ENCODE measurements at places on chromosomes 7 and 10.

GRCh38 chr10:119642556-119643111 lies 8.5 kb upstream of the BAG3 start:
- DNase-seq = no peak

- DNase-seq = no peak
Measured at GRCh38 chr10:571688-572451, 117.6 kb downstream of the DIP2C start.

GRCh38 chr7:76057813-76058145 lies 9.9 kb downstream of the MDH2 start:
- DNase-seq = no peak

DNA sequence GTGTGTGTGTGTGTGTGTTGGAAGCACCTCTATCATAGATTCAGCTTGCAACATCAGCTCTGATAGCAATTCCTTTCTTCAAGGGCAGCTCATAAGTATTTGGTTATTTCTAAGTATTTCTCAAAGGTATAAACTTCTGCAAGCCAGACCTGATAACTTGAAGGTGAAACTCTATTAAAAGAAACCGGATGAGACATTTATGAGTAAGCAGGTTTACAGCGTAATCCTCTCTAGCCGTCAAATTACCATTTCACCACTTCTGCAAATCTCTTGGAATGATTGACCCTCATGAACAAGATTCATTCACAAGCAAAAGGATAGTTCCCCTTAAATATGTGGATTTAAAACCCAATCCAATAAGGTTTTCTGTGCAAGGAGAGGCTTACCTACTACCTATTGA lies 23.1 kb downstream of the PDE1C start:
- no peak for DNase-seq

- DNase-seq = no peak
Measured at GRCh38 chr7:110898516-110898915, 192.4 kb upstream of the LRRN3 start.

- peak; percentile 51 for DNase-seq
Measured at GRCh38 chr10:21069929-21070700, 173.0 kb upstream of the NEBL start.

- DNase-seq = no peak
Measured at GRCh38 chr10:48603421-48604038, 1.3 kb downstream of the ARHGAP22 start.

GRCh38 chr7:149718730-149719049 lies 54.7 kb downstream of the ZNF467 start:
- no peak for DNase-seq

DNA sequence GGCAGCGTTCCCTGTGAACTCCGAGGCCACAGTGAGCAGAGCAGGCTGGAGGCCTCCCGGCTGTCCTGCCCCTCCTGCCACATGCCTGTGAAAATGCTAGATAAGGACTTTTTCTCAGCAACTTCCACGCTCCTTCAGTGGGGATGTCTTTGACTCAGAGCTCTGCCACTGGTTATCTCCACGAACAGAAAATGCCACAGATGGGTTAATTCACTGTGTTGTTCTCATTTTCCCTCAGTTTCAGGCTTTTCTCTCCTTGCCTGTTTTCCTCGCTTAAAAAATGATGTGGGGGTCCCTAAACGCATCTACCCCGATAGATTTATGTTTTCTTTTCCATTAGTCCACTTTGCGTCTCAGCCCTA lies 51.3 kb downstream of the IKZF1 start:
- DNase-seq = no peak

DNA sequence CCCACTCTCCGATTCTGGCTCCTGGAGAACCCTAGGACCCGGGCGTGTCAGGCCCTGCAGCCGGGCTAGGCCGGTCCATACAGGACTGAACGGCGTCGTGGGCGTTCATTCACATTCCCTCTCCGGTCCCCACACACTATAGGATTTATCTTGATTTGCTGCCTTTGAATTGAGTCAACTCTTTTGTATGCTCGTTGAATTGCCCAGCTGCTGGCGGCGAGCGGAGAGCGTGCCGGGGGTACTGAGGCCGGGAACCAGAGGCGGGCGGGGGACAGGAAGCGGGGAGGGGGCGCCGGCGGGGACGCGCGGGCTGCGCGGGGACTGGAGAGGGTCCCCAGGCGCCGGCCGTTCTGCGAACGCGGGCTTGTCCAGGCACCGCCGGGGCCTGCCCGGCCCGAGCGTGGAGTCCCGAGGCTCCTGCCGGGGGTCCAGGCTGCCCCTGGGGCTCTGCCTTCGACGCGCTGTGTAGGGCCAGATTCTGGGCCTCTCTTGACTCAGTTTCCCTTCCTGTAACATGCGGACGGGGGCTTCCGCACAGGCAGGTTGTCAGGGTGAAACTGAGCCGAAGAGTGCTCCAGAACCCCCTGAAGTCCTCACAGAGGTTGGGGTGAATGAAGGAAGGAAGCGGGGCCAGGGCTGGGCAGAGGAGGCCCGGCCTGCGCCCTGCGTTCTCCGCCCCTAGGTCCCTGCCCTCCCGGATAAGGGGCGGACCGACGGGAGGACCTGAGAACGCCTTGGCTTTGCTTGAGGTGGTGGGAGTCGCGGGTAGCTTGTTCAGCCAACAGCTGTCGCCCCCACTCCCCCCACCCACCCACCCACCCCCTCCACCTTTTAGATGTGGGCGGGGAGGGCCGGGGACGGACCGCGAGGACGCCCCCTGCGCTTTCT lies 769 bp upstream of the ELFN1 start:
- DNase-seq = no peak

DNA sequence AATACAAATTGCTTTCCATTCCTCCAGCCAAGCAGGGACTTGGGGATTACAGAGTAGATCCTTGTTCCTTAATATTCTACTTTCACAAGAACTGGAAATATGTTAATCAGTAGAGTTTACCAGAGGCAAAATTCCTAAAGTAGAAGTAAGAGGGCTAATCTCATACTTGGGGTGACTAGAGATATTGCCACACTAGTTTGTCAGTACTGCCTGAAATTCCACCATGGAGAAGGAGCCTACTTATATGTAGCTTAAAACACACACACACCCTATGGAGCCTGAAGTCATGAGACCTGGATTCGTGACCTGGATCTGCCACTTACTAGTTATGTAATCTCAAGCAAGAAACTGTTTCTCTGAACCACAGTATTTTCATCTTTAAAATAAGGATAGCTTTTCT lies 33.9 kb downstream of the STRIP2 start:
- DNase-seq = no peak

DNA sequence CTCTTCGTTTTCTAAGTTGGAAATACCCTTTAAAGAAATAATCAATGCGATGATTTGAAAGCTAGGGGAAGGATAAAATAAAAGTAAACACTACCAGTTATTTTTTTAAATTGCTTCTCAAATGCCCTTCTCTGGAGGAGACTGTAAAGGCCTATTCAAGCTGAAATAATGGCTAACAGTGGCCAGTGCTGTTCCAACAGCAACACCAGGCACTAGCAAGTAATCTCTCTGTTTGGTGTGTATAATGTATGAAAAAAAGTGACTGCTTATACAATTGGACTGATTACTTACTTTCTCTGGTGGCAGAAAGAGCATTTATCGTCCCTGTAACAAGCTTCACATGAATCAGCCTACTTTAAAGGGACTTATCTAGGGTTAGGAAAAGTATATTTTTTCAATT lies 102.7 kb downstream of the CSTF2T start:
- DNase-seq = peak; percentile 31

- DNase-seq = no peak
Measured at GRCh38 chr7:2975821-2976371, 67.8 kb downstream of the CARD11 start.

- DNase-seq = no peak
Measured at GRCh38 chr7:41738336-41738735, 35.4 kb upstream of the INHBA start.

GRCh38 chr7:12788591-12788990 lies 101.2 kb downstream of the ARL4A start:
- DNase-seq = no peak

DNA sequence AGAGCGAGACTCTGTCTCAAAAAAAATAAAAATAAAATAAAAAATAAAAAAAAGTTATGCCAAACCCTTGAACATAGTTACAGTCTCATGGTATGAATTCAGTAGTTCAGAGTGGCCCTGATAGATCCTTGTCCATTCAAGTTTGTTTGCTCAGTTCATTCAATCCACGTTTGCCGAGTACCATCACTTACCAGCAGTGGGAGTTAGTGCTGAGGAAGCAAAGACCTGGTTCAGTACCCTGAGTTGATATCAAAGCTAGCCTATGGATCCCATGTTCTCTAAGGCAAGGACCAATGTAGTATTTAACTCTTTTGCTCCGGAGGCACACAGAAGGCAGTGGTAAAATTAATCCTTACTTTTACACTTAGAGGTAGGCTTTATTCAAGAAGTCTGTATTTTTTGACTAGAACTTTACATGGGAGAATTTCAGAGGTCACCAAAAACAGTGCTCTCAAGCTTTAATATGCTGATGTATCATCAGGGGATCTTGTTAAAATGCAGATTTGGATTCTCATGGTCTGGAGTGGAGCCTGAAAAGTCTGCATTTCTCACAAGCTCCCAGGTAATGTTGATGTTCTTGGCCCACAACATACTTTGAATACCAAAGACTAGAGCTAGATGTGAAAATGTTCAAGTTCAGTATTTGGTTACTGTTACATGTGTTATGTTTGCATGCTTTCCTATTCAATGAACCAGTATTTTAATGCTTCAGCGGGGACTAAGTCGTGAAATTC lies 38.1 kb upstream of the HBP1 start:
- DNase-seq = no peak

GRCh38 chr7:40697653-40698052 lies 562.8 kb downstream of the SUGCT start:
- DNase-seq = no peak

- DNase-seq = no peak
Measured at GRCh38 chr10:4101918-4102654, 317.1 kb upstream of the KLF6 start.

- no peak for DNase-seq
Measured at GRCh38 chr7:730501-731439, 3.7 kb upstream of the PRKAR1B start.

GRCh38 chr10:83492004-83492403 lies 647.3 kb upstream of the GHITM start:
- DNase-seq = no peak

DNA sequence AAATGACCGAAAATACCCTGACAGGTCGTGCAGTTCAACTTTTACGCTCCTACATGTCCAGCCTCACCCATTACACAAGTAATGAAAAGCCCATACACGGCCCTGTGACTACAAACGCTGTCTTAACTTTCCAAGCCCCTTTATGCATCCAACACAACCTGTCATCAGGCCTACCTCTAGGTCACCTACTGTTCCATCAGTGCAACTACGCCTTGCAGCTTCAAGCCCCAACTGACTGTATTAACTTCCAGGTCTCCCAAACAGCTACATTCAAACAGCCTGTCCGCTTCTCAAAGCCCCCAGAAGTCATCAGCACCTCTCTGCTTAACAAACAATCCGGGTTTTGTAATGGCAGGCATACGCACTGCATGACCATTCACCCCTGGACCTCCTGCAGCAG lies 19.2 kb downstream of the ZNF107 start:
- no peak for DNase-seq

- DNase-seq = no peak
Measured at GRCh38 chr7:79854621-79855020, 280.0 kb upstream of the GNAI1 start.

DNA sequence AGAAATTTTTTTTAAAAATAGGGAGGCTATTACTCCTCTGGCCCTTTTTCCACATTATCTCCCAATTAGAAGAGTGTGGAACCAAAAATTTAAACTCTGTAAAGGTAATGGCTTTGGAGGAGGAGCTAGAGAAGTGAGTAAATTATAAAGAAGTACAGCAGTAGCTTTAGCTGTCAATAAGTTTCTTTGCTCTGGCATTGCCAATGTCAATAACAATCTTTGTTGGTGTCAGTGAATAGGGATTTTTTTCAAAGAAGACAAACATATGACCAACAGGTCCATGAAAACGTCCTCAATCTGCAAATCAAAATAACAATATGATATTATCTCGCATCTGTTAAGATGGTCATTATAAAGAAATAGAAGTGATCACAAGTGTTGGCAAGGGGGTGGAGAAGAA lies 227.1 kb upstream of the MBL2 start:
- DNase-seq = no peak

- DNase-seq = no peak
Measured at GRCh38 chr7:14322724-14323123, 333.3 kb upstream of the ETV1 start.

DNA sequence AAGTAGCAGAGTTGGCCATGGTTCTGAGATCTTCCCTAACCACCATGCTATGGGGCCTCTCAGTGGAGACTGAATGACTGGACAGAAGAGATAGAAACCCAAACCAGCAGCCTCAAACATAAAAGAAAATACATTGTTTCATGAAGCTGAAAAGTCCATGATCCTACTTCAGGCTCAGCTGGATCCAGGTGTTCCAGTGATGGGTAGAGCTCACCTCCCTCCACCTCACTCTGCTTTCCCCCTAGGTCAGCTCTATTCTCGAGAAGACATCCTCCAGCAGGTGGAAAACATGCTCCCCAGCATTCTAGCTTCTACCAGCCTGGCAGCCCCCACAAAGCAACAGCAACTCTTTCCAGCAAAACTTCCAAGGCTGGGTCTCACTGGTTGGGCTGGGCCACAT lies 132.1 kb downstream of the OAT start:
- DNase-seq = no peak

- DNase-seq = no peak
Measured at GRCh38 chr7:99739699-99740572, 4.9 kb upstream of the CYP3A7 start.

DNA sequence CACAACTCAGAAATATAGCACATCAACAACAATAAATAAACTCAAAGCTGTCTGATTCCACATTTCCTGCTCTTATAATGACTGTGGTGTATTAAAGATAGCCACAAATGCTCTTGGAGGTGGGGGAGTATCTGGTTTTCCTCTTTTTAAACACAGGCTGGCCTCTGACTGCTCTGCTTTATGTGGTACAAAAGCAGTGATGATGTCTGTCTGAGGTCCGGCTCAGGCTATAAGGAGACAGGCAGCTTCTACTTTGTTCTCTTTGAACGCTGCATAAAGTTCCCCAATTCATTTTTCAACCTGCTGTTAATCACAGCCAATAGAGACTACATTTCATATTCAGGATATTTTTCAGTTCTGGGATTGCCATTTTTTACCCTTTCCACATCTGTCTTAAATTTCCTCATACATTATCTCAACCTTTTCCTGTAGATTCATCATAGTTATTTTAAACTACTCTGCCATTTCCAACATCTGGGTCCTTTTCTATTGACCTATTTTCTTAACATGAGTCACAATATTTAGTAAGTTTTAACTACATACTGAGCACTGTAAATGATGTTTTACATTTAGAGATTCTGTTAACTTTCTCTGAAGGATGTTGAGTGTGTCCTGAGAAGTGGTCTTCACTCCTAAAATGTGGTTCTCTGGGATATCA lies 64.9 kb downstream of the CRPPA start:
- DNase-seq = no peak
